ENCODE measurements at places on chromosomes 3 and 15. TPM values are rescaled to one million over a fixed set of nuclear protein-coding genes. Genes with fewer than 3 reads are reported as not detected.

GRCh38 chr15:60110909-60111308 is 106.8 kb downstream of the FOXB1 start:
- DNase-seq: no peak

ITIH1 gene
- not detected for polyA plus RNA-seq

GABRR3 gene
- polyA plus RNA-seq: not detected

TUSC7 gene
- polyA plus RNA-seq: not detected

MED12L gene
- 0.06 TPM for polyA plus RNA-seq

DNA sequence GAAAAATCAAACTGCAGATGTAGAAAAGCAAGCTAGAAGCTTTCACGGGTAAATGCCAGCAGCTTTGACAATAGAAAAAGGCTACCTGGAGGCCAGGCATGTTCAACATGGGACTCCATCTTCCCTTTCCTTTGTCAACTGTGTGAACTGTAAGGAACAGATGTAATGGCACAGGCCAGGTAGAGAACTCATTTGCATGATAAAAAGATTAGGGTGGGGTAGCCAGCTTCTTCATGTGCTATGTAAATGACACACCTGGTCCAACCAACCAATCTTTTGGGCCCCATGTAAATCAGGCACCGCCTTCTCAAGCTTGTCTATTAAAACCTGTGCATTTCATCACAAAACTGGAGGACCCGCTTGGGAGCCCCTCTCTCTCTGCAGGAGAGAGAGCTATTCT is 686.5 kb upstream of the GOLIM4 start:
- no peak for DNase-seq

GRCh38 chr3:39388741-39389248 is 5.6 kb downstream of the SLC25A38 start:
- DNase-seq: no peak

Measured in heart left ventricle (tissue), 16 donors.